Stomach (tissue), 19 donors: ENCODE measurements at places on chromosomes 7 and 10. TPM values are rescaled to one million over a fixed set of nuclear protein-coding genes. Genes with fewer than 3 reads are reported as not detected.

RSBN1L gene
- total RNA-seq: 68.3 TPM

NUPR2 gene
- total RNA-seq: 9.5 TPM

LRRTM3 gene
- 0.18 TPM for total RNA-seq

HOXA1 gene
- total RNA-seq: not detected

PSD gene
- total RNA-seq: 24.5 TPM

PEX1 gene
- total RNA-seq: 50.3 TPM

NME8 gene
- total RNA-seq: not detected

COBL gene
- 8.8 TPM for total RNA-seq

DNA sequence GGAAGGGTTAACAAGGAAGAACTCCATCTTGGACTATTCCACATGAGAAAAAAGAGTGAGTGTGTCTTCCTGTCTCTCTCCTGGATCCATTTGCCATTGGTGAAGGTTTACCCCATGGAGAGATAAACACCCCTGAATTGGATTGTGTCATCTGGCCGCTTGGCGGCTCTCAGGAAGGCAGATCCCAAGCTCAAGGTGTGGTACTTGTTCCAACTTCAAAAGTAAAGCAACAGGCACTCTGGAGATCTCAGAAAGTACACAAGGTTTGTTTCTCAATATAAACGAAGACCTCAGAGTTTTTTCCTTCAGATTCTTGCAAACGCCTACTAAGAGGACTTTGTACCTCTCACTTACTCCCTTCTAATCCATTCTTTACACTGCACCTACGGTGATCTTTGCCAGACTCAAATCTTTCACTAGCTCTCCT lies 116.7 kb downstream of the REEP3 start:
- no peak overlapping the region for H3K4me3 ChIP-seq
- H3K27ac ChIP-seq: peak overlapping the region; percentile 34
- DNase-seq: no peak

DNA sequence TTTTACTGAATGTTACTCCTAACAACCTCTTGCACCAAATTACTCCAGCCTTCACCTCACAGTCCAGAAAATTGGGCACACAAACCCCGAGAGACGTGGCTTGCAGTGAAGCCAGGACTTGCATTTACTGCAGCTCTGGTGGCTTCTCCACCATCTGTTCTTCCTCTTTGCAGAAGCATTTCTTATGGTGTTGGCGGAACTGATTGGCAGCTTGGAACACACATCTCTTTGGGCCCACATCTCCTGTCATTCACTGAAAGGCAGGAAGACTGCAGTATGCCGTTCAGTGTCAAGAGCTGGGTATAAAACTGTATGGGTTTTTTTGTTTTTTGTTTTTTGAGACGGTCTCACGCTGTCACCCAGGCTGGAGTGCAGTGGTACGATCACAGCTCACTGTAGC lies 38.3 kb upstream of the PRKAR1B start:
- DNase-seq: no peak
- no peaks in the 10 kb centered on the region for H3K27me3 ChIP-seq
- H3K4me1 ChIP-seq: peaks cover 20% of the 10 kb centered on the region
- no peak overlapping the region for H3K27ac ChIP-seq

GRCh38 chr10:78292982-78293865 lies 259.6 kb downstream of the RPS24 start:
- no peak overlapping the region for H3K4me3 ChIP-seq
- H3K27me3 ChIP-seq: no peaks in the 10 kb centered on the region
- peaks cover 12% of the 10 kb centered on the region for H3K4me1 ChIP-seq
- no peak overlapping the region for H3K27ac ChIP-seq
- no peak for DNase-seq
- H3K36me3 ChIP-seq: no peaks in the 10 kb centered on the region

DNA sequence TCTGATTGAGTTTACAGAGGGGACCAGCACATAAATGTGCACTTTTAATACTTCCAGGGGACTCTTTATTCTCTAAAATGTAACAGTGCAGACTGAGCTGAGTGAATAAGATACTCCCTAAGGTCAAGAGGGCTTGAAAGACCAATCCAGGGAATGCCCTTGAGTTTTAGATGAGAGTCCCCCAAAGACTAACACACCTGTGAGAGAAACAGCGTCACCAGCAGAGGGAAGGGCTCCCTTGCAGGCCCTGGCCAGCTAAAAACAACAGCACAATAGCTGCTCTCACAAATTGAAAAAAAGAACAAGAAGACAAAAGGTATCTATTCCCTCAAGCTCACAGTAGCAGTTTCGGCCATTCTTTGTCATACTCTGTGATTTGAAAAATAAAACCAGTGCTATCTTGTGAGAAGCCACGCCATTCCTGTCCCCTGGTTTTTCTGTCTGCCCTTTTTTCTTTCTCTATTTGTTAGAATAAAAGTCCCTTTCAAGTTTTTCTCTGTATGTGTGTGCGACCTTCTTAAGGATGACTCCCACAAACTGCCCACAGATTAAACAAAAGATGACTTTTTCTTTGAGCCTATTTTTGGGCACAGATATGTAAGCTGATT lies 230.4 kb upstream of the BMPER start:
- no peak overlapping the region for H3K27ac ChIP-seq
- no peaks in the 10 kb centered on the region for H3K36me3 ChIP-seq
- H3K4me1 ChIP-seq: no peaks in the 10 kb centered on the region
- H3K4me3 ChIP-seq: no peak overlapping the region
- H3K27me3 ChIP-seq: no peaks in the 10 kb centered on the region
- no peak for DNase-seq

DNA sequence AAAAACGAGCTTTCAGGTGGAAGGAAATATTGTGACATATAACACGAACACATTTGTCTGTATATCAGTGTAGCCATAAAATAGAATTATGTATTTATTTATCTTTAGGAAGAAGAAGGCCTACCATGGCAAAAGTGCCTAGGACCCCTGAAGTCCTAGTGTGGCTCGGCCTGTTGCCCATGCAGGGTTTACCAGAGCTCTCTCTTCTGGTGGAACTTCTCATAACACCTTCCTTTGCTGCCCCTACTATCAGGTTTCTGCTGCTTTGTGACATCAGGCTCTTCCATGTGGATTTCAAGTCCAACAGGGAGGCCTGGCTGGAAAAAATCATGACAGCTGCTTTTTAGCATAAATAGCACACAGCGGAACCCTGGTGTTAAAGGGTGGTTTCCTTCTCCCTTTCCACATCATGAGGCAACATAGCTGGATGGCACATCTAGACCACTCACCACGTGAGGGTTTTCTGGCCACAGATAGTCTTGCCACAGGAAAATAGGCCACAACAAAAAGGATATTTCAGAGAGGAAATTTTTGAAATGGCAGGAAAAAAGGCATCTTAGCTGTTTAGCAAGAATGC lies 44.8 kb upstream of the ADO start:
- H3K27ac ChIP-seq: no peak overlapping the region
- H3K36me3 ChIP-seq: no peaks in the 10 kb centered on the region
- H3K4me3 ChIP-seq: no peak overlapping the region

DNA sequence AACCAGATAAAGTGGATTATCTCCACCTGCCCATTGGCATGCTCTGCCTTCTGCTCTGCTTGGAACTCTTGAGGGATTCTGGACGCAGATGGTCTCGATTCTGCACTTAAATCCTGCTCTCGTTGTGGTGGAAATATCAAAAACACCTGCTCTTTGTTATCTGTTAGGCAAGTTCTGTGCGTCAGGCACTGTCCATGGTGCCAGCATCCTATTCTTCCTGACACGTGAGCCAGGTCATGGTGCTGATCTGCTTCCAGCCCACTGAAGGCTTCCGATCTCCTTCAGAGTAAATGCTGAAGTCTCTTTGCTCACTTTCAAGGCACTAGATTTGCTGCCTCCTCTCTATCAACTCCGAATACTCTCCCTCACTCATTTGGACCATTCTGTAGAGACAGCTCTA lies 505.6 kb downstream of the HTR7 start:
- no peak overlapping the region for H3K27ac ChIP-seq
- no peaks in the 10 kb centered on the region for H3K4me1 ChIP-seq
- H3K36me3 ChIP-seq: no peaks in the 10 kb centered on the region

- H3K4me1 ChIP-seq: peaks cover 10% of the 10 kb centered on the region
- no peak overlapping the region for H3K4me3 ChIP-seq
- H3K27ac ChIP-seq: no peak overlapping the region
- no peaks in the 10 kb centered on the region for H3K27me3 ChIP-seq
These were observed 92.8 kb downstream of the MCU start for GRCh38 chr10:72784551-72785351.
